CD4-positive, alpha-beta memory T cell (primary cell): ENCODE measurements at places on chromosomes 3 and 15. TPM values are rescaled to one million over a fixed set of nuclear protein-coding genes. Genes with fewer than 3 reads are reported as not detected.

DNA sequence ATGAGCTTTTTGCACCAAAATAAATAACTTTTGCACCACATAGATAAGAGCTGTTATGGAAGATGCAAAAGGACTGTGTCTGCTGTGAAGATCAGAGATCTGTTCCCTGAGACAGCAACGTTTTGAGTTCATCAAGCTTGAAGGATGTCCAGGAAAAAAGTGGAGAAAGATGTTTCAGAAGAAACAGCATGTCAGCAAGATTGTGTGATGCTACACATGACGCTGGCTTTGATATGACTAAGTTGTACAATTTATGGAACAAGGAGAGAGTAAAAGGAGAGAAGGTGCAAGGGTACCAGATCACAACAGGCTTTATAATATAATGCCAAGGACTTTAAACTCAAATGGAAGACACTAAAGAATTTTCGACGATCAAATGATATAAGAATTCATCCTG is 16.6 kb downstream of the TJP1 start:
- no peaks in the 10 kb centered on the region for H3K36me3 ChIP-seq
- H3K4me1 ChIP-seq = no peaks in the 10 kb centered on the region
- no peak overlapping the region for H3K27ac ChIP-seq
- H3K27me3 ChIP-seq = no peaks in the 10 kb centered on the region
- no peak for DNase-seq
- no peak overlapping the region for H3K4me3 ChIP-seq

DNA sequence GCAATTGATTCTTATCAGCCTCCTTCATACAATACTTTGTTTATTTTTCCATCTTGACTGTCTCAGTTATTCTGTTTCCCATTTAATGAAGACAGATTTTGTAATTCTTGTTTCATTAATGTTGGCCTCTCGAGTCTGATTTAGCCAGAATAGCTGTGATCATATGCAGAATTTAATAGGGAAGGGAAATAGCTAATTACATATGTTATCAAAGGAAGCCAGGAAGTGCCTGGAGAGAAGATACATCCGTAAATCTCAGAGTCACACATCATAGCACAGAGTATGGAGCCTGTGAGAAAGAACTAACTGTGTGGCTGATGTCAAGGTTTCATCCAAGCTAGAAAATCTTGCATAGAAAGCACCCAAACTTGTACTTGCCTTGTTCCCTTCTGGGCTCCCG is 288.9 kb upstream of the SLCO3A1 start:
- H3K27me3 ChIP-seq = no peaks in the 10 kb centered on the region
- no peak overlapping the region for H3K27ac ChIP-seq
- H3K36me3 ChIP-seq = no peaks in the 10 kb centered on the region
- no peak overlapping the region for H3K4me3 ChIP-seq
- no peaks in the 10 kb centered on the region for H3K4me1 ChIP-seq

GRCh38 chr3:155387571-155387970 is 94.1 kb upstream of the STRIT1 start:
- no peaks in the 10 kb centered on the region for H3K4me1 ChIP-seq
- DNase-seq = no peak
- no peaks in the 10 kb centered on the region for H3K27me3 ChIP-seq
- H3K36me3 ChIP-seq = no peaks in the 10 kb centered on the region

DNA sequence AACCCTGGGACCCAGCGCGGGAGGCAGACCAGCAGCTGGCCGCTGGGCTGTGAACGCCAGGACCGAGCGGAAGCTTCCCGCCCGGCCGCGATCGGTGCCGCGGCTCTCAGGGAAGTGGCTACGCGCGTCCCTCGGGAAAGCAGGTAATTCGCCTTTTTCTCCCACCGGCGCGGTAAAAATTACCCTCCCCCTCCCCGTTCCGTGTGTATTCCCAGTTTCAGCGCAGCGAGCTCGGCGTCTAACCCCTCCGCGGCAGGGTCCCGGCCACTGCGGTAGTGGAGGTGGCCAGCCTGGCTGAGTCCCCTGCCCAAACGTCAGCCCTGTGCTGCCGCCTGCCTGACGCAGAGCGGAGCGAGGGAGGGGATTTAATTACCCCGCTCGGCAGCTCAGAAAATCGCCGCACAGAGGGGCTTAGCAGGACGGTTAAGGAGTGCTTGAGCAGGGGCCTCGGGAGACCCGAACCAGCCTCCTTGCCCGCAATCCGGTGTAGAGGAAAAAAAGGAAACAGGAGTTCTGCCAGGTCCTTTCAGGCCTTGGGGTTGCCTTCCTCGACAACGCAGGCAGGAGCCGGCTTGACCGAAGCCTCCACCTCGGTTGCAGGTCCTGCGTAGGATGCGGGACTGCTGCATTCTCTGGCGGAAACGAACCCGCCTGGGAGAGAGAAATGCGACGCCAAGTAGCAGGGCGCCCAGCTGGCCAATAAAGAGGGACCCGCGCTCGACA is 2.9 kb downstream of the GATA2 start:
- peaks cover 67% of the 10 kb centered on the region for H3K27me3 ChIP-seq
- peak overlapping the region; percentile 23 for H3K4me3 ChIP-seq
- H3K36me3 ChIP-seq = no peaks in the 10 kb centered on the region
- DNase-seq = no peak

GRCh38 chr3:30350901-30351300 is 255.5 kb upstream of the TGFBR2 start:
- H3K27ac ChIP-seq = no peak overlapping the region
- peaks cover 88% of the 10 kb centered on the region for H3K4me1 ChIP-seq
- H3K36me3 ChIP-seq = no peaks in the 10 kb centered on the region

DNA sequence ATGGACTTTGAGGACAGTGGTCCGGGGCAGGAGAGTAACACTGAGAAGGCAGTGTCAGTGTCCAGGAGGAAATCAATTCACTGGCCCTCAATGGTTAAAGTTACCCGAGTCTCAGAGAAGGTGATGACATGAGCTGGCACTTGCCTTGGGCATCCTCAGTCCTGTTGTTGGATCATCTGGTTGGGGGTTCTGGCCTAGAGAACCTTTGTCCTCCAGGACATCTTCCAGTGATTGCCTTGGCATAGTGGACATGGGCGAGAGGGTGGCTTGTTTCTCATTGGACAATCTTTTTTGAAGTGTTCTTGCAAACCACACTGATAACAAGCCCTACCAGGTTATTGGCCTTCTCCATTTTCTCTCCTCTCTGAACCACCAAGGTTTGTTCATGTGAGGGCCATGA is 83.4 kb upstream of the TERB2 start:
- H3K4me1 ChIP-seq = no peaks in the 10 kb centered on the region
- no peaks in the 10 kb centered on the region for H3K27me3 ChIP-seq
- DNase-seq = no peak
- no peak overlapping the region for H3K27ac ChIP-seq

GRCh38 chr3:182027366-182027765 is 315.6 kb downstream of the SOX2 start:
- H3K27ac ChIP-seq = no peak overlapping the region
- no peak for DNase-seq
- no peaks in the 10 kb centered on the region for H3K27me3 ChIP-seq
- no peaks in the 10 kb centered on the region for H3K36me3 ChIP-seq
- H3K4me3 ChIP-seq = no peak overlapping the region
- no peaks in the 10 kb centered on the region for H3K4me1 ChIP-seq

- H3K27ac ChIP-seq = no peak overlapping the region
- no peak for DNase-seq
- no peaks in the 10 kb centered on the region for H3K36me3 ChIP-seq
- H3K4me3 ChIP-seq = no peak overlapping the region
- H3K27me3 ChIP-seq = no peaks in the 10 kb centered on the region
Observed at GRCh38 chr3:14047841-14048240, 76.8 kb downstream of the CHCHD4 start.

MYEF2 gene
- 18.9 TPM for total RNA-seq
